ENCODE measurements at places on chromosomes 2 and 18.

DNA sequence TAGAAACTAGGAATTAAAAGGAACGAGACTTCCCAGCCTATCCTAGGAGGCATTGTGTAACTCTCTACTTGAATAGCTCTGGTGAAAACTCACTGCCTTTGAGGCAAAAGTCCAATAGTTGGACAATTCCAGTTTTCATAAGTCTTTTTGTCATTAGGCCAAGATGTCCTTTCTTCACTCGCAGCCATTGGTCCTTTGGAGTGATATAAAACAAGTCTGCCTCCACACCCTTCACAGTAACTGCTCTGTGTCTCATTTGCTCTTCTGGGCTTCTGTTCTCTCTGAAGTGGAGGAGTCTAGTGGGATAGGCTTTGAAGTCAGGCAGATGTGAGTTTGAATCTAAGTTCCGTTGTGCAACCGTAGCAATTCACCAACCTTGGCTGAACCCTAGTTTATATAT lies 28.2 kb downstream of the ANTXR1 start:
- DNase-seq = no peak

GRCh38 chr2:63545023-63545422 lies 43.3 kb downstream of the WDPCP start:
- no peak for DNase-seq

DNA sequence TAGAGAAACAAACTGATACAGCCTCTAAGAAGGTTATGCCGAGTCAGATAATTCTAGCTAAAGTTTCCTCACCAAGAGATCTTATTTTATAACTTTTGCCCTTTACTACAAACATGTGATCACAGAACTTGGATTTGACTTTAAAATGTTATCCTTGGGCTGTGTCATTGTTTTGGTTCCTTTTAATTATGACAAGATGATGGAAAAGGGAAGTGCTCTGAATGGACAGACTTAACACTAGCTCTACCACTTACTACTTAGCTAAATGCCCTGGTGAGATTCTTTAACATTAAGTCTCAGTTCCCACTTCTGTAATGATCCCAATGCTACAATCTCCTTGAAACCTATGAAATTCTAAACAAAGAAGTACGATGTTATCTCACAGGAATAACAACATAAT lies 69.9 kb downstream of the RTTN start:
- no peak for DNase-seq

GRCh38 chr2:241228860-241229516 lies 40.5 kb downstream of the ANO7 start:
- no peak for DNase-seq

DNA sequence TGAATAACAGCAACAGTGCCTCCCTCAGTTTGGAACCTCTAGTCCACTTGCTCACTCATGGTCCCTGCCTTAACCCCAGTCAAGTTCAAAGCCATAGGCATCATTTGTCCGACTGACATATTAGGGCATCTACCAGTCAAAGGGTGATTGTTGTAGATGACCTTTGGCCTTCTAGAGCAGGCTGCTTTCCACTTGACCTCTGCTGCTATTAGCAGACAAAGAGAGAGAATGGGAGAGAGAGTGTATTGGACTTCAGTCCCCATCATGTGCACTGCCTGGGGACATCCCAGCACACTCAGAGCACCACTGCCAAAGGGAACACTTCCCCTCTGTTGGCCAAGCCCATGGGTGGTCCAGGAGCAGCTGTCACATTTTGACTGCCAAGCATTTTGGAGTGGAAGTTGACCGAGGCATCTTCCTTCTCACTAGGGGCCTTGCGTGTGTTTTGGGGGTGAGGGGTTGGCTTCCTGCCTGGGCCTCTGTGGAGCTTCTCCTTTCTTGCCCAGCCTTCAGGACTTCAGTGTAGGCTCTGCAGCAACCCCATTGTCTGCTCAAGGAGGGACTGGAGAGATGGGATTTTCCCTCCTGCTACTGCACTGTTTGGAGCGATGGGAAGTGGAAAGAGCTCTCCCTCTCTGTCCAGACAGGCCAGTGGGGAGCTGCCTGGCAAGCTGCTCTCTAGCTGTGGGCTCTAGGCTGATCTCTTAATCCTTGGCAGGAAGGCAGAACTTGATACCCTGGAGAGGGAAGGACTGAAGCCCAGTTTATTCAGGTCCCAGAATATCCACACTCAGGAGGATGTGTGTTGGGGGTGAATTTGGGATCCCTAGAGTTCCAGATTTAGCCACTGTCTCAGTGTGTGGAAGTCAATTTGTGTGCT lies 68.1 kb downstream of the TMEM247 start:
- DNase-seq = no peak

DNA sequence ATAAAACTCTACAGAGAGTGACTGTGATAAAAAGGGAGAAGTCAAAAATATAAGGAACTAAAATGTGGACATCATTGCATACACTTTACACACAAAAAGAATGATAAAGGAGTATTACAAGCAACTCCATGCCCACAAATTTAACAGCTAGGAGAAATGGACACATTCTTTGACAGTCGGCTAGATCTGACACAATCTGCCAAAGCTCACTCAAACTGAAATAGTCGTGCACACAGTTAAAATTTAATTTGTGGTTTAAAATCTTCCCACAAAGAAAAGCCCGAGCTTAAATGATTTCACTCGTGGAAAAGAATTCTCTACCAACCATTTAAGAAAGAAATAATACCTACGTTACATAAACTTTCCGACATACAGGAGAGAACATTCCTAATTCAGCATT lies 132.4 kb downstream of the ZAP70 start:
- no peak for DNase-seq

- DNase-seq = no peak
Observed at GRCh38 chr2:64296695-64297346, 152.6 kb upstream of the PELI1 start.

- DNase-seq = no peak
Observed at GRCh38 chr18:78772360-78773302, 207.0 kb upstream of the SALL3 start.

DNA sequence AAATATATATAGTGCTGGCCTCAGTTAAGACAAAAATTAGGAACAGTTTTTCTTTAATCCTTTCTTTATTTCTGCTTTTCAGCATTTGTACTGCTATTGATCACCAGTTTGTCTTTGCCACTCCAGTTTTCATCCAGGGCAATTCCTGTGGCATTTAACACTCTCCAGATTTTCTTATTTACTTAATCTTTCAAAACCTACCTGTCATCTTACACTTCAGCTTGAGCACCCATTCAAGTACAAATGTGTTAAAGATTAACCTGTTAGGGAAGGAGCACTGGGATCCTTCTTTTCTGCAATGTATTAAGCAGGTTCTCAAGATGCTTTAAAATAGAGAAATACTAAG lies 101.8 kb upstream of the SCN1A start:
- no peak for DNase-seq

- no peak for DNase-seq
Observed at GRCh38 chr2:139925903-139926302, 1145.7 kb upstream of the NXPH2 start.

DNA sequence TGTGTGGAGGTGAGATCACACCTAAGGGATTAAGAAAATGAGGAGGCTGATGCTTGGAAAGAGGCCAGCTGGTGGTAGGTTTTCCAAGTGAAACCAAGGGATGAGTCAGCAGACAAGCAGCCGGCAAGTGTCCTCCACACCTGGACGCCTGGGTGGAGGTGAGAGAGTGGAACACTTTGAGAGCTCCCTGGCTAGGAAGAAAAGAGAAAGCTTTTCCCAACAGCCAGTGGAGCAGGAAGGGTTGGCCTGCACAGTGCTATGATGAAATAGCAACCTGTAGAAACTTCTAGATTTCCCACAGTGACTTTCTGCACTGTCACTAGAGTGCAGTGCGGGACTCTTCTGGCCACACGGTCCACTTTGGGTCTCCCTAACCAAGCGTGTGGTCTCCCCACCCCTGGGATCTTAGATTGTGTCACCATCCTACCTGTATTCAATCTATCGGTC lies 19.6 kb upstream of the IL37 start:
- no peak for DNase-seq

GRCh38 chr18:77157312-77157711 lies 24.7 kb upstream of the MBP start:
- no peak for DNase-seq

- DNase-seq = no peak
Observed at GRCh38 chr2:2839393-2839781, 508.3 kb upstream of the MYT1L start.

All from NCI-H2081 treated with DMSO at 0.1 percent for 48 hours (cell line).